ENCODE measurements at places on chromosomes 7 and 10. TPM values are rescaled to one million over a fixed set of nuclear protein-coding genes. Genes with fewer than 3 reads are reported as not detected.

The HACD1 gene
- polyA plus RNA-seq = 15.7 TPM

The GPR85 gene
- 0.15 TPM for polyA plus RNA-seq

The SLC39A12 gene
- polyA plus RNA-seq = not detected

The BTRC gene
- 7.8 TPM for polyA plus RNA-seq

The NSUN5 gene
- polyA plus RNA-seq = 31.4 TPM

The CLDN3 gene
- not detected for polyA plus RNA-seq

The CYP2C19 gene
- polyA plus RNA-seq = not detected

The NUTM2B gene
- polyA plus RNA-seq = 0.52 TPM

The CHST3 gene
- polyA plus RNA-seq = 18.1 TPM

- no peak for DNase-seq
These were observed 33.8 kb downstream of the CCNJ start for GRCh38 chr10:96077156-96077555.

DNA sequence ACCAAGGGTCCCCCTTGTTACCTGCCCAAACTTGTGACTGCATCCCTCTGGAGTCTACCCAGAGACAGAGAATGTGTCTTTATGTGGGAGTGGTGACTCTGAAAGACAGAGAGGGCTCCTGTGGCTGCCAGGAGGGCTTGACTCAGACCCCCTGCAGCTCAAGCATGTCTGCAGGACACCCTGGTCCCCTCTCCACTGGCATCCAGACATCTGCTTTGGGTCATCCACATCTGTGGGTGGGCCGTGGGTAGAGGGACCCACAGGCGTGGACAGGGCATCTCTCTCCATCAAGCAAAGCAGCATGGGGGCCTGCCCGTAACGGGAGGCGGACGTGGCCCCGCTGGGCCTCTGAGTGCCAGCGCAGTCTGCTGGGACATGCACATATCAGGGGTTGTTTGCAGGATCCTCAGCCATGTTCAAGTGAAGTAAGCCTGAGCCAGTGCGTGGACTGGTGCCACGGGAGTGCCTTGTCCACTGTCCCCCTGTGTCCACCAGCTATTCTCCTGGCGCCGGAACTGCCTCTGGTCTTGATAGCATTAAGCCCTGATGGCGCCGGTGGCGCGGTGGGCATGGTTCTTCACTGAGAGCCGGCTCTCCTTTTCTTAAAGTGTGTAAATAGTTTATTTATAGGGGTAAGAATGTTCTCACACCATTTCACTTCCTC is 19.4 kb upstream of the SH2D4B start:
- DNase-seq = no peak

- no peak for DNase-seq
These were observed 7.0 kb upstream of the TET1 start for GRCh38 chr10:68553138-68553537.

DNA sequence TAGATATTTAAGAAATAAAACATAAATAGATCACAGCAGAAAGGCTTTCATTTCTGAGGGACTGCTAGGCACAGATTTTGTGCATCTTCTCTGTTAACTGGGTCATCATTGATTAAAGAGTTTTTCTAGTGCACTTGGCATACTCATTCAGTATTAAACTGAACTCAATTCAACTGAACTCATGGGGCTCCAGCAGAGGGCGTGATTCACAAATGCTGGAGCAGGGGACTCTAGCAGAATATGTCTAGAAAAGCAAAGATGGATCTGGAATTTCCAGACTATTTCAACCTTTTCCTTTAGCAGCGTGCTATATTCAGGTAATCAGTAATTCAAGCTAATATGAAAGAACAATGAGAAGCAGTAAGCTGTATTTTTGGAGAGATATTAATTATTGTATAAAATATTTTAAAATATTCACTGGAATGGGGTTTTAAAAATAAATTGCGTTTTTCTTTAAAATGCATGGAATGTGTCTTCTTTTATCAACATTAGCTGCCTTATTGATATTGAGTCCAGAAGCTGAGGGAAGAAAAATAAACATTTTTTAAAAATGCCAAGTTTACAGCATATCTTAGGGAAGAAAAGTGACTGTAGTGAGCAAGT is 296.8 kb upstream of the CACNA2D1 start:
- DNase-seq = peak; percentile 40

- peak; percentile 46 for DNase-seq
These were observed 12.0 kb upstream of the GLCCI1 start for GRCh38 chr7:7956531-7957128.

- no peak for DNase-seq
These were observed 22.0 kb downstream of the WAC start for GRCh38 chr10:28554952-28555351.

DNA sequence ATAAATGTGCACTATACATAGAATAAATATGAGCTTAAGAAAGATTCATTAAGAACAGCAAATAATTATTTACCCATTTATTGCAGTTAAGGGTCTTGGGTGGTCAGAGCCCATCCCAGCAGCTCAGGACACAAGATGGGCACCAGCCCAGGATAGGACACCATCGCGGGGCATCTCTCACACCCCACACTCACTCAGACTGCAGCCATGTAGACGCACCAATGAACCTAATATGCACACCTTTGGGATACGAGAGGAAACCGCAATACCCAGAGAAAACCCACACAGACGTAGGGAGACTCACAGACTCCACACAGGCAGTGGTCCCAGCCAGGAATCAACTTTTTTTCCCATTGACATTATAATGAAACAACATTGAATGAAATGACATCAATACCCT is 36.0 kb downstream of the CARD11 start:
- no peak for DNase-seq

DNA sequence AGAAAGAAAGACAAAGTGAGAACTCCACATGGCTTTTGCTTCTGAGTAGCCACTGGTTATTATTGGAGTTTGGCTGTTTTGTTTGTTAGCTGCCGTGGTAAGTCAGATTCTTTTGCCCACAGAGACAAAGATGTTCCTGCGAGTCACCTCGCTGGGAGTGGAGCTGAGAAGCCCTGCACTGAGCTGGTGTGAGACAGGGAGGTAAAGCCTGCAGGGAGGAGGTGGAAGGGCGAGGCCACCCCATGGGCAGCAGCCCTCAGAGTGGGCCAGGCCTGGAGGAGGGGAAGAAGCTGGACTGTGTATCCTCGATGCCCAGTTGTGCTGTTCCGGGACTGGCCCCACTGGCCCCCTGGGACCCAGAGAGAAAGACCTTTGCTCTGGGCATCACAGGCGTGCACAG is 14.3 kb upstream of the NOM1 start:
- DNase-seq = peak; percentile 59

- peak; percentile 80 for DNase-seq
These were observed 2.1 kb upstream of the SHTN1 start for GRCh38 chr10:117007080-117007479.

DNA sequence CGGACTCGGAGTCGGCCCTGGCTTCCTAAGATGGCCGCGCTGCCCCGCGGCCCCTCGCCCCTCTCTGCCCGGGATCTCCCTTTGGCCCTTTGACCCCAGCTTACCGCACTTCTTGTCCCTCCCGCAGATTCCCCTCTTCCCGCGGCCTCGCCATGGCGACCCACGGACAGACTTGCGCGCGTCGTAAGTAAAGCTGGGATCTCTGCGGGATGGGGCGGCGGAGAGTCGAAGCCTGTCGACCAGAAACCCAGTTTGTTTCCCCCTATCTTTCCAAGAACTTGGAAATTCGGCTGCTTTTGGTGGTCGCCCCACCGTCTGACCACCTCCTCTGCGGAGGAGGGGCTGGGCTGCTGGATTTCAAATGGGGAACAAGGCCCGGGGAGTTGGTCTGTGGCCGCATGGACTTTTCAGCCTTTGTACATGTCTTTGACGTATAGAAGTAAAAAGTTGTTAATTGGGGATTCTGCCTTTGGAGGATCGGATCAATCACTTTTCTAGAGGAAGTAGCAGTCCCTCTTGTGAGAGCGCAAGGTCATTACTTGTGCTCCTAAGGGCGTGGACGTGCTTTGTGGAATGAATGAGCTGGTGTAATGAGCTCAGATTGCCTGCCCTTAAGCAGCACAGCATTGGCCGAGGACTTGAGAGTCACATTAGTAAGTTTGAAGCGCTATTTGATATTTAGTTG is 553 bp downstream of the VDAC2 start:
- DNase-seq = peak; percentile 66

GRCh38 chr10:93437086-93437945 is 44.8 kb downstream of the MYOF start:
- peak; percentile 97 for DNase-seq

DNA sequence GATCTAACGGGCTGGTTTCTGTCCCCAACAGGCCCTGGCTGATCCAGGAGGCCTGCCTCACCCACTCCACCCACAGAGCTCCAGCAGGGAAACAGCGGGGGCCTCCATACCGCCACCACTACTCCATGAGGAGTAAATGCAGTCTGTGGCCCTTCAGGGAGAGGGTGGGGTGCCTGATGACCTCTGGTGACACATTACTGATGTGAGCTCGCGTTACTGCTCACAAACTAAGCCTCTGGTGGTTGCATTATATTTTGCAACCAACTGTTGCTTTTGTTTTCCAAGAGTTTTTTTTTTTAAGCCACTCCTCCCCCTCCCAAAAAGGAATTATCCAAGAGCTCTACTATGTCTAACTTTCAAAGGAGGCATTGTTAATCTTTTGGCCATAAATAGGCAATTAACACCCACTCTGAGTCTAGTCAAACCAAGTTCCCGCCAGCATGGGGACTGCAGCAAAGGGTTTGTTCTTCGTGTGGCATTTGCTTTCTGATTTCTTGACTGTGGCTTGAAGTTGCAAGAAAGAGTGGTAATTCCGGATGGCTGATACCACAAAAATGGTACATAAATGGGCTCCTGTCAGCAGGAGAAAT is 72.6 kb downstream of the FAM53B start:
- DNase-seq = peak; percentile 72

- no peak for DNase-seq
These were observed 6.9 kb downstream of the HNRNPA2B1 start for GRCh38 chr7:26193432-26194207.

GRCh38 chr10:51206500-51206899 is 132.2 kb downstream of the PRKG1 start:
- DNase-seq = no peak

- no peak for DNase-seq
These were observed 6.5 kb downstream of the MNX1 start for GRCh38 chr7:157003756-157004520.

DNA sequence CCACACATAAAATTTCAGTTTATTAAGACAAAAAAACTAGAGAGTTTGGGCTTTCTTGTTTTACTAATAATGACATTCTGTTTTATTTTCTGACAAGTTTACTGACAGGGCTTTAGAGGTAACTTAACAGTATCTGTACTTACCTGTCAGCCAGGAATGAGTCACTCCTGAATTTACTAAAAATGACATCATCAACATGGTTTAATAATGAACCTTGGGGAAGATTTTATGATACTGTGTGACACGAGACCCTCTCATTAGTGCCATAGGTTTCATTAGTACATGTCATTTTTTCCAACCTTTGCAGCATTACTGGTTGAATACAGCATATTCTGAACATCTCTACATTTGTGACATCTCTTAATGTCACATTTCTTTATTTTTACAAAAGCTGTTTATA is 131.1 kb downstream of the KCND2 start:
- DNase-seq = peak; percentile 77

GRCh38 chr10:24894309-24894708 is 58.1 kb downstream of the PRTFDC1 start:
- no peak for DNase-seq

DNA sequence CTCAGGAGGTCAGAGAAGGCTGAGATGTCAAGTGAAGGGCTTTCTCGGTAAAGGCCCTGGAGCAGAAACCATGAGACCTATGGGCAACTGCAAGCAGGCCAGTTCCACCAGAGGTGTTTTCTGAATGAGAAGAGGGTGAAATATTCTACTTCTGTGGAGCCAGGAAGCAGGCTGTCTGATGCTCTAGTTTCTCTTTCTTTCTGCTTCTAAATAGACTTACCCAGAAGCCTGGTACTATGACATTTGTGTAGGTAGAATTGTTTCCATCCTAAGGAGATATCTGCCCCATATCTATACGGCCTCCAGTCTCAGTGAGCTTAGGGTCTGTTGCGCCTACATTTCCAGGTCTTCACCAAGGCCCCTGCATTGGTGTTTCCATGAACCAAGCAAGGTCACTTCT is 73.4 kb upstream of the CC2D2B start:
- no peak for DNase-seq

DNA sequence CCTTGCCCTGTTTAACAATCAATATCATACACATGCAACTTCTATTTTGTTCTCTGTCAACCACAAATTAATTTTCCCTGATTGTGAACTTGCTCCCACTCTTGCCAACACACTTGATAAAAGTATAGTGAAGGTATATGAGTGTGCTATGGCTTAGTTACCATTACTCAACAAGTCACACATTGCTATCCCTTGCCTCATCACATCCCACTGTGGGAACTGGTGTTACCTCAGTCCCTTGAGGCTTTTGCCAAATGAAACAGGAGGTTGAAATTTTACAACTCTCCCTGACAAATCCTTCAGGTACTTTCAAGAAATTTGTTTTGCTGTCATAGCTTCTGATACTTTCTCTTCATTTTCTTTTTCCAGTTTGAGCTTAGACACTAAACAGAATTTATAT is 472.5 kb upstream of the SEMA3D start:
- peak; percentile 73 for DNase-seq

DNA sequence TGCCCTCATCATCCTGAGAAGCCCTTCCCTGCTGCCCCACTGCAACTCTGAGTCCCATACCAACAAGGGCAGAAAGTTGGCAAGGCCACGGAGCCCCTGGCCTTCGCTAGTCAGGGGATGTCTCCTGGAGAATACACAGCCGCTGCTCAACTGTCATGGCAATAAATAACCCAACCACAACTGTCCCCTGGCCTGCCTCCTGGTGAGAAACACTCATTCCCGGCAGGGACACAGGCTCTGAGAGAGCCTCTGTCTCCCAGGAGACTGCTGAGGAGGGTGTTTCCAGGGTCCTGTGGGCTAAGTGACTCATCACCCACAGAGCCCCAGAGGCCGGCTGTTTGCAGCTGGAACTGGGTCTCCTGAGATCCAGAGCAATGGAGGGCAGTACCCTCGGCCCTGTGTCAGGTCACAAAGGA is 354.1 kb downstream of the TNS3 start:
- peak; percentile 65 for DNase-seq

DNA sequence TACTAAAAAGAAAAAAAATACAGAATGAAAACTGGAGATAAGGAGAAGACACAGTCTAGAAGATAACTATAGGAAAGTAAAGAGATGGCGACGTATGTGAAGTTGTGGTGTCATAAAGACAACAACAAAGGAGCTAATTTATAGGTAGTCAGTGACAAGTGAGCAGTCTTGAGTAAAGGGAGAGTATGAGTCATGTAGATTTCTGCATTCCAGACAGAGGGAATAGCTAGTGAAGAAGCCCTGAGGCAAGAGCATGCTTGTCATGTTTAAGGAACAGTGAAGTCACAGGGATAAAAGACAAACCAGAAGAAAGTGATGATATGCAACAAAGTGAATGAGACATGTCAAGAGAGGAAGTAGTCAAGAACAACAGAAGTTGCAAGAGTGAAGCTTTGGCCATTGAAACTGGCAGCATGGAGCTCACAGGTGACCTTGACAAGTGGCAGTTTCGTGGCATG is 2.3 kb upstream of the MIOS start:
- peak; percentile 85 for DNase-seq

Data from mammary epithelial cell (primary cell).